ENCODE measurements at places on chromosomes 4 and X.

DNA sequence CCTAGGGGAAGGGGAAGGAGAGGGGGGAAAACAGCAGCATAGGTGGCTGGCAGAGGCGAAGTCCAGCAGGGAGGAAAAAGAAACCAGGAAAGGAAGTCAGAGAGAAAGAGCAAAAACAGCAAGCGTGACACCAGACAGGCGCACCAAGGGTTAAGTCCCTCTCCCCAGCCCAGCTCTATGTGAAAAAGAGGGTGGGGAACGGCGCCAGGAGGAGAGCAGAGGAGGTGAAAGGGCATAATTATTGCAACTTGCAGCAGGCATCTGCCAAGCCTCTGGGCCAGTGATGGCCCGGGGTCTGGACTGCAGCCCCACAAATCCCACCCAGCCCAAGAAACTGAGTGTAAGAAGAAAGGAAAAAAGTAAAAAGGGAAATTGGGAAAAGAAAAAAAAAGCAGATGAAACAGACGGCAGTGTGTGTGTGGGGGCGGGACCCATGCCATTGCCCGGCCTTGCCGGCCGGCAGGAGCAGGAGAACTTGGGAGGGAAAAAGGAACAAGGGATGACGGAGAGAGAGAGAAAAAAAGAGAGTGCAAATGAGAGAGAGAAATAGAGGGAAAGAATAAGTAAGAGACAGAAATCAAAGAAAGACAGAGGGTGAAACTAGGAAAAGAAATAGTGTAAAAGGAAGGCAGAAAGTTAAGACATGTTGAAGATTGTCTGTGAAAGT lies 14.1 kb upstream of the RHOXF2 start:
- DNase-seq: peak; percentile 2

DNA sequence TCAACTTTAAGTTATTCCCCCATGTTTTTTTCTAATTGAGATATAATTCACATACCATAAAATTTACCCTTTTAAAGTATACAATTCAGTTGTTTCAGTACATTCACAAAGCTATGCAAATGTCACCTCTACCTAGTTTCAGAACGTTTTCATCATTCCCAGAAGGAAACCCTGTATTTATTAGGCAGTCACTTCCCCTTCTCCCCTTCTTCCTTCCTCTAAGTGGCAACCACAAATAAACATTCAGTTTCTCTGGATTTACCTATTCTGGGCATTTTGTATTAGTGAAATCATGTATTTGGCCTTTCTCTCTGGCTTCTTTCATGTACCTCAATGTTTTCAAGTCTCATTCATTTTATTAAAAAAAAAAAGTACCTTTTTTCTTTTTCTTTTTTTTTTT lies 101.9 kb downstream of the TET2 start:
- DNase-seq: no peak

DNA sequence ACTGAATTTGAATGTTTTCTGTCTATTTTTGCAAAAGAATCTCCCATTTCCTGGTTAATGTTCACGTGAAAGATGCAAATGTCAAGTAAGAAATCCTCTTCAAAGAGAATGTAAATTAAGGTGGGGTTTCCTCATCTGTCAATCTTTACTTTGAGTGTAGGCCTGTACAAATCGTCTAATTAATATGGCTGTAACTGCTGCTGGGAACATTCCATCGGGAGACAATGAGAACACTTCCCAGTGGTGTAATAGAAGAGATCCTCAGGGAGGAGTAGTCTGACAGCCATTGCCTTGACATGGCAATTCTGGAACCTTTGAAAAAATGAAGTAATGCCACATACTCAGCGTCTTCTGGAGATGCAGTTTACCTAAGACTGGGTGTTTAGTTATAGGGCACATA lies 3.7 kb downstream of the EREG start:
- DNase-seq: no peak

DNA sequence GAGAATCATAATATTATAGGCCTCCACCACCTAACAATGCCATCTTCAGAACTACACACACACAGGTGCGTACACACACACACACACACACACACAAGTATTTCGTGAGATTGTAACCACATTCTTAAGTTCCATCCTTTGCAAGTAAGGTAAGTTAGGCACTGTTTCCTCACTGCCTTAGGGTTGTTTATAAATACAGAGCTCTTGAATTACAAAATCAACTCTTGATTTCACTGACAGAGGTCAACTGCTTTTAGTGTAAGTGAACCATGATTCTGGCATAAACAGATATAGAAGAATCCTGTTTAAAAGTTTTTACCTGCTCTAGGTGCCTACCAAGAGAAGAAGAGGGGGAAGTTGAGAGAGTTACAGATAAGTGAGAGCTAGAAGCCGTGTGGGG lies 166.1 kb downstream of the DMD start:
- DNase-seq: no peak

DNA sequence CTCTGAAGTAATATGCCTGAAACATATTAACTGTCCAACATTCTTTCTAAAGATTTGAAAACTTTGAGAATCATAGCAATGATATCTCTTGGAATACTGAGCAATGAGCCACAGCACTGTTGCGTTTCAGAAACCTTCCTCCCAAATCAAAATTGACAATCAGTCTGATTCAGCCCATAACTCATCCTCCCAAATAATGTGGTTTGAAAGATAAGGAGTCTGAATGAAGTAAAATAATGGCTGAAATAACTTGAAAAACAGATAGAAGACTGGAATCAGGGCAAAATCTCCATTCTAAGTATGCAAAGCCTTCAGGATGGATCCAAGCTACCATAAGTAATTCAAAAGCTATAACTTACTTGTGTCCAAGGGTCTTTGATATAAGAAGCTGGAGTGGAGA lies 98.6 kb upstream of the PLS3 start:
- no peak for DNase-seq

- DNase-seq: no peak
Observed at GRCh38 chrX:120647127-120647526, 17.3 kb upstream of the C1GALT1C1 start.

DNA sequence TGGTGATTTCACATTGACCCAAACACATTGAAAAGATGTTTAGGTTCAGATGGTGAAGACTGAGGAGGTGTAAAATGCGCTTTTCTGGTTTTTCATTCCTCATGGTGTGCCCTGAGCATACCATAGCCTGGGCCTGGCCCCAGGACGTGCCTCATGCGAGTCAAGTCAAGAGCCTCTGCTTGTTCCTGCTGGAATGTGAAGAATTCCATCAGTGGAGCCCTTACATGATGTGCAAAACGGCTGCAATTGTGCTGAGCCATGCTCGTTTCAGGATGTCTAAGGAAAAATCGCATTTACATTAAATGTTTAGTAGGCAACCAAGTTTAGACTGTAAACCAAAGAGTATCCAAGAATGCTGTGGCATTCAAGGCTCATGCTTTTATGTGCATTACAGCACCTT lies 34.9 kb downstream of the GYG2 start:
- no peak for DNase-seq

GRCh38 chrX:136847874-136848273 lies 32.7 kb downstream of the RBMX start:
- DNase-seq: no peak

- no peak for DNase-seq
Observed at GRCh38 chrX:7828594-7828993, 14.4 kb upstream of the VCX start.

GRCh38 chr4:183624548-183624947 lies 34.4 kb downstream of the RWDD4 start:
- no peak for DNase-seq

DNA sequence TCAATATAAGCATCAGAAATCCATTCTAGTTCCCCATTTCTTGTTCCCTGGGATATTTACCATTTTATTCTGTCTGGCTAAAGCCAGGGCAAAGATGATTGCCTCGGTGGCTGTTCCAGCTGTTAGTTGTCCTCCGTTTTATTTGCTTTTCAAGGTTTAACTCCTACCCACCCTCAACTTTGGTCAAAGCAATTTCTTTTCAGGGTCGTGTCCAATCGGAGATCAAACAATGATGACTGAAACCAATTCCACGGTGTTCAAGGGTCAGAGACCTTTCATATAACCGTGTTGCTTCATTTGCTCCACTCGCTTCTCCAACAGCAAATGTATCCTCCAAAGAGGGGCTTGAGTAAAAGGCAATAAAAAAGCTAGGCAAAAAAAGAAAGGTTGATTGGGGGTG lies 193.5 kb upstream of the FTHL17 start:
- DNase-seq: no peak

DNA sequence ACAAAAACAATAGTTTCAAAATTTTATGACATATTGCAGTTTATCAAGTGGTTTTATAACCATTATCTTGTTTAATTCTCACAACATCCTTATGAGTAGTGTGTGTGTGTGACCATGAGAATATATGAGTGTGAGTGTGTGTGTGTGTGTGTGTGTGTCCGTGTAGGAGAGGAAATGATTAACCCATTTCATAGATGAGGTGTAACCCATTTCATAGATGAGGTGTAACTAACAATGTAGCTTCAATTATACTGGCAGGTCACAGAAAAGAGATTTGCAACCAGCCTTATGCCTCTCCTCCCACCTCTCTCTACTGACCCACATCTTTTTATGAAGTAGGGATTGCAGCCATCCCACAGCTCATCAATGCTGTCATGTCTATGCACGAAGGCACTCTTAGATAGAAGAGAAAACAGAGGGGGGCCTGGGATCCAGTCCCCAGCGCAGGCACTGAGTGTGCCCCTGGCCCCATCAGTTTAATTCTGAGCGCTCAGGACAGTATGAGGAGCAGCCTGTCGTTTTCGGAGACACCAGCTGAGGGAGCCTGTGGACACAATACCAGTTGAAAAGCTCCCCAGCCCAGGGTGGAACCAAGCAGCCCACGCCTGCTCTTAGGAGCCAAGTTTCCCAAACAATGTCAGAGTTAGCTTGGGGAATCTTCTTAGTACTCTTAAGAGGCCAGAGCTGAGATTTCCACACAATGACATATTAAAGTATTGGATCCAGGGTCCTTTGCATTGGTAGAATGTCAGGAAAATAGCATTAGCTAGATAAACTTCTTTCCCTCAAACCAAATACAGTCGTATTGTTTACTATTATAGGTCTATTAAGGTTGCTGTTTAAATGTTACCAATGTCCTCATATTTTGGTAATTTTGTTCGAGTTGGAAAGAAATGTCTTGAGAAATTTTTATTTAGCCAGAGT lies 88.6 kb downstream of the PALLD start:
- DNase-seq: no peak

- DNase-seq: no peak
Observed at GRCh38 chrX:19646282-19646681, 131.0 kb upstream of the MAP3K15 start.

DNA sequence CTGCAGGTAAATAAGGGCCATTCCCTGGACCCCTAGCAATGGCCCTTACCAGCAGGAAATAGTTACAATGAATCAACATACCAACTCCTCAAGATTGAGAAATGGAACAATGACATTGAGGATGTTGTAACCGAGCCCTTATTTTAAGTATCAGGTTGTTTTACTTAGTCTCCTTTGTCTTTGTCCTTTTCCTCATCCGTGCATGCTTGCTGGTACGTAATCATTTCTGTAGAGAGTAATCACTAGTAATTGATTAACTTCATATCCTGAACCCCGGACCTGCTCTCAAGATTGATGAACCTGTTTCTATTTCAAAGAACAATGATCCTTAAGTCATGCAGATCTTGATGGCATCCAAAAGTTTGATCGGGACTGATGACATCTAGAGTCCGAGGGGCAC lies 98.6 kb upstream of the LANCL3 start:
- peak; percentile 10 for DNase-seq

GRCh38 chrX:30280428-30280827 lies 28.8 kb downstream of the NR0B1 start:
- DNase-seq: no peak

GRCh38 chr4:87806520-87806919 lies 7.2 kb downstream of the IBSP start:
- no peak for DNase-seq

- DNase-seq: no peak
Observed at GRCh38 chrX:107206697-107207065, 270 bp downstream of the DNAAF6 start.

DNA sequence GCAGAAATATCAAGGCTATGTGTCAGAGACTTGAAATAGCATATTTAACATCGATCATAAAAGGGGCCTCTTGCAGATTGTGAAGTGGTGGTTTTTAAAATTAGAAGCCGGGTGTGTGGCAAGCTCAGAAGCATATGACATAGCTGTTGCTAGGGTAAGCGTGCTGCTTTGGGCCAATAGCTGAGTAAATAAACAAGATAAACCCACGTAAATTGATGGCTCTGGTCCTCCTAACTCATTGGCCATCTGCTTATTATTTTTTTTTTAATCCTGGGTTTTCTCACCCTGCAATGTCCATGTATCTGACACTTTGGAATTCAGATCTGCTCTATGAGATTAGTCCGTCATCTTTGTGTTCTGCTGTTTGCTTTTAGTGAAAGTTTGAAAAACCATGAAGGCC lies 32.6 kb upstream of the STOX2 start:
- DNase-seq: no peak

- DNase-seq: no peak
Observed at GRCh38 chr4:3683744-3684421, 82.3 kb upstream of the ADRA2C start.

DNA sequence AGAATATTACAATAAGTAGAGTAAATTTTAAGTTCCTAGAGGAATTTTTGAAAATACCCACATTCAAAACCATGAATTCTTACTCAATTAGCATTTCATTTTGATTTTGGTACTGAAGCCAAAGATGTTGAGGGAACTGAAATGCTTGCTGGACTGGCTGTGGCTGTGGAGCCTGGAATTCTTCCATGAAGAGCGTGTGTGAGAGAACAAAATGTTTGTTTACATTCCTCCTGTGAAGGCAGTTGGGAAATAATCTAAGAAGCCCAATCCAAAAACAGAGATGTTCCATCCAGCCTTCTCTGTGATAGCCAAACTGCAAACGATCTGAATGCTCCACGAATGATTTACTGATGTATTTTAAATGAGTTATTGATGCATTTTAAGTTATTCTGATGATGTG lies 3.8 kb upstream of the ADH1B start:
- DNase-seq: no peak

- DNase-seq: no peak
Observed at GRCh38 chr4:156870861-156871260, 100.7 kb downstream of the PDGFC start.

DNA sequence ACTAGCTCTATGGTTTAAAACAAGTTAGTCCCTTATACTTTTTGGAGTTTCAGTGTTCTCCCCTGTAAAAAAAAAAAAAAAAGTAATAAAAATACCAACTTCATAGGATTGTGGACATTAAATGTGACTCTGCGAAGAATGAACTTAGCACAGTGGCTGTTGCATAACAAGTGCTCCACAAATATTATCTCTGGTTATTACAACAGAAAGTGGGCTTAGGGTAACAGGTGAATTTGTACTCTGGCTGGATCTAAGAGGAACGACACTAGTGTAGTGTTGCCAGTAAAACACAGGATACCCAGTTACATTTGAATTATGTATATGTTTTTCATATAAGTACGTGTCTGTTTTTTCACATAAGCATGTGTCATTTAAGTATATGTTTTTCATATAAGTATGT lies 360.3 kb upstream of the CXorf51B start:
- no peak for DNase-seq

- DNase-seq: no peak
Observed at GRCh38 chr4:89486673-89487072, 179.1 kb upstream of the GPRIN3 start.
